Right ventricle myocardium inferior (tissue), 1 donor: ENCODE measurements at places on chromosomes 5 and 9.

GRCh38 chr9:7377489-7377888 is 422.1 kb downstream of the DMAC1 start:
- DNase-seq: no peak

GRCh38 chr5:168324859-168325630 is 33.6 kb downstream of the WWC1 start:
- DNase-seq: no peak

DNA sequence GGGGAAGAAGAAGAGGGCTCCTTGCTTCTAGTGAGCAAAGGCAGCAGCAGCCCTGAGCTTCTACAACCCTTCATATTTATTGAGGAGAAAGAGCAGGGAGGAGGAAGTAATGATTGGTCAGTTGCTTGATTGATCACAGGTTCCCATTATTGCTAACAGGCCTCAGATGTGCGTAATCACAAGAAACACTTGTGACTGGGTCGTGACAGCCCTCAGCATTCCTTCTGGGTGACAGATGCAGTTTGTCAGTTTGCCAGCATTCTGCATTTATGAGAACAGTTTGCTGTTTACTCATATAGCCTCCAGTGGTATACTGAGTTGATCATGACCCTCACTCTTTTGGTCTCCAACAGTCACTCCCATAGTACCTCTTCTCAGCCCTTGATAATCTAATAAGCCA is 111.5 kb upstream of the TNC start:
- no peak for DNase-seq

DNA sequence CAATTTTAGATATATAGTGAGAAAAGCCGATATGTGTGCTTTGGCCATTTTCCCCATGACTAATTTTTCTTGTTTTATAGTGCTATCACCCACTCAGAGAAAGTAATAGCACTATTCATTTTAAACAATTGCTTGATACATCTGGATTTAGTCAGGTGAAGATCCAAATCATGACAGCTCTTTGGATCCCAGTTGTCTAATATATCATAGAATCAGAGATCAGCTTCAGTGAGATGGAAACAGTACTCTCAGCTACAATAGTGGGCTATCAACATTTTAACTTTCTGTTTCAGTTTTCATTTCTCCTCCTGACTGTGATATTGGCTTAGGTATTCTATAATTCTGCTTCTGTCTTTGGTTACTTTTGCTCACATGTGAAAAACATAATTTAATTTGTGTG is 38.7 kb downstream of the VCAN start:
- no peak for DNase-seq

DNA sequence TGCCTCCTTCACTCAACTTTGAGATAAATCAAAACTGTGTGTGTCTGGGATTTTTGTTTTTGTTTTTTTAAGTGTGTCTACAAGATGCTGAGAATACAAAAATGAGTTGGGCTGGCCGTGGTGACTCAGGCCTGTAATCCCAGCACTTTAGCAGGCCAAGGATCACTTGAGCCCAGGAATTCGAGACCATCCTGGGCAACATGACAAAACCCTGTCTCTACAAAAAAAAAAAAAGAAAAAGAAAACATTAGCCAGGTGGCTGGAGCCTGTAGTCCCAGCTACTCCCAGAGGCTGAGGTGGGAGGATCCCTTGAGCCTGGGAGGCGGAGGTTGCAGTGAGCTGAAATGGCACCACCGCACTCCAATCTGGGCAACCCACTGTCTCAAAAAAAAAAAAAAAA is 21.0 kb downstream of the HNRNPK start:
- no peak for DNase-seq

GRCh38 chr5:92177926-92178487 is 794.9 kb upstream of the ARRDC3 start:
- no peak for DNase-seq

DNA sequence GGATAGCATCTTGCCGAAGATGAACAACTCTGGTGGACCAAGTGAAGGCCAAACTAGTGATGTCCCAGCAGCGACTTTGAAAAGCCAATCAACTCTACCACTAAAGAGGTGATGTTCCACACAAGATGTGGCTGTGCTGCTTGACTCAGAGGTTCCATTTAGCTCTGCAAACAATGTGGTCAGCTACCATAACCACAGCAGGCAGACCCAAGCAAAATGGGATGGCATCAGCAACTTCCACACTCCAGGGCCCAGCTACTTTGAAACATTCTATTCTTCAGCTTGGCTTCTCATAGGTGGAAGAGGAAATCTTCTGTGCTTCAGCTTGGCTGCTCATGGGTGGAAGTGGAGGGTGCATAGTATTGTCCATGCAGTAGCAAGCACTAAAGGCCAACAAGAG is 70.5 kb downstream of the IRX2 start:
- no peak for DNase-seq

- DNase-seq: no peak
These were observed 78.2 kb upstream of the SMIM23 start for GRCh38 chr5:171707442-171707792.

- peak; percentile 48 for DNase-seq
These were observed 101.3 kb downstream of the PHF2 start for GRCh38 chr9:93677641-93678136.

- no peak for DNase-seq
These were observed 85.8 kb upstream of the DMRT1 start for GRCh38 chr9:755454-756381.

DNA sequence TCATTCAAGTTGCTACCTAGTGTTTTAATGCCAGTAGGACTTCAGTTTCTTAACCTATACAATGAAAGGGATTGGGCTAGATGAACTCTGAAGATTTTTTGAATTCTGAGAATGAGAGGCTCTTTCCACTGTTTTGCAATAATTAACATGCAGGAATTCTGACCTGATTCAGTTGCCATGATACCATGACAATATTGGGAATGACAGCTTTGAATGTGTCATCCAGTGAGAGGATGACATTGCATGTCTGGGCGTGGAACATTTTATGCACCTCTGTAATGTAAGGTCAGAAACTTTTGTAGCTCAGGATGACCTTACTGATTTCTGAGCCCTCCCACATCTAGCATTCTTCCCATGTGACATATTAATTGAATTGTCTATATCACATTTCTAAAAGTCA is 30.6 kb upstream of the SPINK5 start:
- DNase-seq: no peak

- DNase-seq: no peak
These were observed 234.7 kb downstream of the HTR1A start for GRCh38 chr5:63727583-63727982.

- no peak for DNase-seq
These were observed 186.0 kb upstream of the KLF9 start for GRCh38 chr9:70600506-70600905.

DNA sequence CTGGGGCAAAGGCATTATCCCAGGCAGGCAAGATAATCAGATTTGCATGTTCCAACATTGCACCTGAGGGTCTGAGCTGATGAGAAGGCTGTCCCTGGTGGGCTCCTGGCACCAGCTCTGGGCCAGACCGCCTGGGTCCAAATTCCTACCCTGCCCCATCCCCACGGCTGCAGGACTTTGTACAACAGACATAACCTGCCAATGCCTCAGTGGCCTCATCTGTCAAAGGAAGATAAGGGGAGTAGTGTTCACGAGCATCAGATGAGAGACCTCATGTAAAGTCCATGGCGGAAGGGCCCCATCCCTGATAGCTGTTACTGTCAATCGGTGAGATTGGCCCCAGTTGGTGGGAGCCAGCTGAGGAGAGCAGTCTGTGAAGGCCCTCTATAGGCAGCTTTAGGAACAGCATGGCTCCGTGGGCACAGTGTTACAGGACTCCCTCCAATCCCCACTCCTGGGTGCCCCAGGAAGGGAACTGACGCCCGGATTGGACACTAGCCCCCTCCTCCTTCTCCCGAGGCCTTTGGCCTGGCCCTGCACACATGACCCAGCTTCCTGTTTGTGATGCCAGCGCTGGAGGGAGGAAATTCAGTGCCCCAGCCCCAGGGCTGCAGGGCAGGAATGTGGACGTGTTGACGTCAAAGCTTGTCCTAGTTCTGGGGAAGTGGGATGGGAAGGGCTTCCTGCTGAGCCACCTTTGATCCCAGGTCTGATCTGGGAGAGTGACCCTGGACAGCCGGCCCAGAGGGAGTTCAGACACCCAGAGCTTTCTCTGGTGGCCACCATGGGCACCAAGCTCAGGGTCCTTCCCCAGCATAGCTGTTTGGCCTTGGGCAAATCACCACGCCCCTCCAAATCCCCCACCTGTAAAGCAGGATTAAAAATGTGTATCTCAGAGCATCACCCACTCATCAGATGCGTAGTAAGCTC is 56.2 kb downstream of the DUSP1 start:
- peak; percentile 89 for DNase-seq

DNA sequence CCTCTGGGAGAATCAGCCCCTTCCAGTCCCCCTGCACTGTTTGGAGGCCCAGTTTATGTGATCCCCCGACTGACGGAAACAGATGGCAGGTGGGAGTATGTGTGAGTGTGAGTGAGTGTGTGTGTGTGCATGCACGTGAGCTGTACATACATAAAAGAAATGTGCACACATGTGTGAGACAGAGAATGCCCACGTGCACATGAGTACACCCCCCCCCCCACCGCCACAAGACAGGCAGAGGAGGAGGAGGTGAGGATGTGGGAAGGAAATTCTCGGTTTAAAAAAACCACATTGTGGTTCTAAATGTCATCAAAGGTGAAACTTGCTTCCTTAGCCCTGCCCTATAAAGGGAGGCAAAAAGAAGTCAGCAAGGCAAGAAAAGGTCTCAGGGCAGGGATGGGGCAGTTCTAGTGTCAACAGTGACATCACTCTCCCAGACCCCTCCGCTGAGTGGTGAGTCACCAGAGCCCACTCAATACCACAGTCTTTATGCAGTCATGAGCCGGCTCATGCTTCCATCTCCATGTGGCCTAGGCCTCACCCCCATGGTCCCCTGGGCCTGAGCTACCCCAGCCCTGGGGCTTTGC is 79.2 kb upstream of the HSPA9 start:
- no peak for DNase-seq

- no peak for DNase-seq
These were observed 50.4 kb downstream of the CERT1 start for GRCh38 chr5:75460942-75461610.

GRCh38 chr5:150522504-150523414 is 14.8 kb downstream of the NDST1 start:
- peak; percentile 82 for DNase-seq

- no peak for DNase-seq
These were observed 3.0 kb upstream of the TUT7 start for GRCh38 chr9:86356871-86357866.

- no peak for DNase-seq
These were observed 5.3 kb upstream of the TSC1 start for GRCh38 chr9:132949709-132950108.

- DNase-seq: no peak
These were observed 437.0 kb upstream of the TRPC7 start for GRCh38 chr5:136802383-136802782.

DNA sequence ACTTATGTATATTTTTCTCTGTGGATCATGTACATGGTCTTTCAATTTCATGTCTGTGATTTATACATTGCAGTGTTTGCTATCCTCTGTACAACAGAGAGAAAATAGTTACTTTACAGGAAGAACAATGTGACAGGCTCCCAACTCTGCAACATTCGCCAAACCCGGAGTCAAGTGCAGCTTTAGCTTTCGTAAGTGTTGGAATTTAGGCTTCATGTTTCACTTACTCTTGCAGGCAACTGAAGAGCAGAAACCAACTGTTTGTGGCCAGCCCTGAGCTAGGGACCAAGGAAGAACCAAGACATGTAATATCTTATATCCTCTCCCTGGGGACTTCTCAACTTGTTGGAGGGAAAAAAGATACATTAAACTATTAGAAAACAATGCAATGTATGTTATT is 147.9 kb downstream of the C5orf15 start:
- DNase-seq: no peak

DNA sequence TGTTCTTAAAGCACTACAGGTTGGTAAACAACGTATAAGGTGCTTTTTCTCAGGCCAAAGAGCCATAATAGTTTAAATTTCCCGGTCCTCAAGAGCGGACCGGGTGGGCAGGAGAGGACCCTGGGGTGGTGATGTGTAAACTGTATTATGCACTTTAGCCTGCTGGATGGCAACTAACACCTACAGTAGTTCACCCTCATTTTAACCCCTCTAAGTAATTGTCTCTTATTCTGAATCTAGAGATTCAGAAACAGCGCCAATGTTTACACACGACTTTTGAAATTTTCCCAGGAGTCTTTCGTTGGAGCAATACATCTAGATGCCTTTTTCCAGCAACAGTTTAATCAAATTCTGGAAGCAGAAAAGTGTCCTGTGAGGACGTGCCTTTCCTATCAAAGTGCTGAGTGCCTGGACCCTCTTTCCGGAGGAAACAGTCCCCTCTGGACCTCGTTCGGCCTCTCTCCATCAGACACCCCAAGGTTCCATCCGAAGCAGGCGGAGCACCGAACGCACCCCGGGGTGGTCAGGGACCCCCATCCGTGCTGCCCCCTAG is 676 bp upstream of the OCLN start:
- no peak for DNase-seq

DNA sequence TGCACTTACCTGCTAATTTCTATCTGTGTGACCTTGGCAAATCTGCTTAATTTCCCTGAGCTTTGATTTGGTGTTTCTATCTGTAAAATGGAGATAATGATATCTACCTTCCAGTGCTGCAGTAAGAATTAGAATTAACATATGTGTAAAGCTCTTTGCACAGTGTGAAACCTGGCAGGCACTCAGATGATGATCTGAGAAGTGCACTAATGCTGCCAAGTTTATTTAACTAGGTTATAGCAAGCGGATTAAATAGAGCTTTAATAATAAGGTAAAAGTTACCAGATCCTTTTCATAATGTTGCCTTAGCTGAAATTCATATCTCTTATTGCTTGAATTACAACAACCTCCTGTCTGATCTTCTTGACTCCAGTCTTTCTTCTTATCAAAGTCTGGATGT is 315.3 kb upstream of the CD180 start:
- no peak for DNase-seq

DNA sequence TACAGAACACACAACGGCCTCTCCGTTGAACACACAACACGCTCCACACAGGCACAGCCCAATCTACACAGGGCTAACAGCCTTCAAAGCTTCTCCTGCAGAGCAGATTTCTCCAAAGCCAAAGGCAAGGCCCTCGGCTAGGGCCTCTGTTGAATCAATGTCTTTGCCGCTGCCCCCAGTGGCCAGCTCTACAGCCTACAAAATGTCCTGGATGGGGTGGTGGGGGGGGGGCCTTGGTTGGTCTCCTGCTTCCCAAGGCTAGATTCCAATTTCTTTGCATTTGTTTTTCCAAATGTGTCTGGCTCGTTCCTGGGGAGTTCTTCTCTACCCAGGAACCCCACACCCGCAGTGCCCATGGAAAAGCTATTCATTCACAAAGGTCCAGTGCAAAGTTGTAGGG is 167.2 kb downstream of the PAX5 start:
- no peak for DNase-seq

- no peak for DNase-seq
These were observed 314.4 kb downstream of the GADD45G start for GRCh38 chr9:89919171-89919681.

GRCh38 chr5:160064417-160064810 is 54.8 kb downstream of the PWWP2A start:
- DNase-seq: no peak

GRCh38 chr5:137699336-137700281 is 36.3 kb downstream of the KLHL3 start:
- DNase-seq: no peak

GRCh38 chr5:140630292-140631035 is 2.5 kb downstream of the CD14 start:
- DNase-seq: no peak
